IPS DF 6.9 (cell line): ENCODE measurements at places on chromosomes 11 and 22.

DNA sequence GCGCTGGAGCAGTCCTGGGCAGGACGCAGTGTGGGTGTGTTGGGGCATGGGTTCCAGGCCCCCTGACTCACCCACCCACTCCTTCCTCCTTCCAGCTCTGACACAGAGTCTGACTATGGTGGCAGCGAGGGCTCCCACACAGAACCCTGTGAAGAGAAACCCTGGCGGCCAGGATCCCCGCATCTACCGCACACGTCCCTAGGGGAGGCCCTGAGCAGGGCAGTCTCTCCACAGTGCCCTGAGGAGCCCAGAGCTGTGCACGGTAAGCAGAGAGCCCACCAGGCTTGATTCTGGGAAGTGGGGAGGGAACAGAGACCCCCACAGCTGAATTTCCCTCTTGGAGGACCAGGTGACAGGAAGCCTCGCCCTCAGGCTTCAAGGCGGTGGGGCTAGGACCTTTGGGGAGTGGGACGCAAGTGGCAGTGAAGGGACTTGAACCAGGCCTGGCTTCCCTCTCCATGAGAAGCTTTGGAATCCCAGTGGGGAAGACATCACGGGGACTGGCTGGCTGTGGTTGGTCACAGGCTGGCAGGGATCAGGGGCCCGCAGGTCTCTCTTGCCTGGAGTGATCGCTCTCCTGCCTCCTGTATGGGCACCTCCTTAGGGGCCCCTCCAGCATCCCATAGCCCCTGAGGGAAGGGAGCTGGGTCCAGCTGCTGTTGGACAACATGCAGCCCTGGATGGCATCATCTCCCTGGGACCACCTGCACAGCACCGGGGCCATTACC lies 96.4 kb upstream of the PARVA start:
- DNase-seq: no peak

DNA sequence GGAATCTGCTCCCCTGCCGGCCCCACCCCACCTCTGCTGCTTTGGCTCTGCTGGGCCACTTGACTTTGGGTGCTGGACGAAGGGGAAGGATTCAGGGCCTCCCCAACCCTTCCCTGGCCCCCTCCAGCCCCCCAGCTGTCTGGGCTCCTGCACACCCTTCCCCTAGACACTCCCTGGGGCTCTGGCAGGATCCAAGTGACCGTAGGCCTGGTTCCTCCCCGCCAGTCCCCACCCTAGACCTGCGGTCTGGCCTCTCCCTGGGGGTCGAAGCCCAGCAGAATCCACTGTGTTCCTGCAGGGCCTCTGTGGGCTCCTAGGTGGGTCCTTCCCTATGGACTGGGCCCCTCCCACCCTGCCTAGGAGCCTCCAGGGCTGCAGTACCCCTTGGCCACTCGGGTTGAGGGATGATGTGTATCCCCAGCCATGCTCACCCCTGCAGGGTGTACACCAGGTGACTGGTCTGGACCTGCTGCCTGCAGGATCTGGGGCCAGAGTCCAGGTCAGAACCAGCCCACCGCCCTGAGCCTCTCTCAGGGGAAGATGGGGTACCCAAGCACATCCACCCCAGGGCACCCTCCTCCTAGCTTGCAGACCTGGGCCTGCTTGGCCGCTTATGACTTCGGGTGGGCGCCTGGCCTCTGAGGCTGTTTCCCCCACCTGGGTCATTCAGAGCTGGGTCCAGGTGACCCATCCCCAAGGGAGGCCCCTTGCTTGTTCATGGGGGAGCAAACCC lies 5.6 kb downstream of the PIM3 start:
- no peak for DNase-seq

DNA sequence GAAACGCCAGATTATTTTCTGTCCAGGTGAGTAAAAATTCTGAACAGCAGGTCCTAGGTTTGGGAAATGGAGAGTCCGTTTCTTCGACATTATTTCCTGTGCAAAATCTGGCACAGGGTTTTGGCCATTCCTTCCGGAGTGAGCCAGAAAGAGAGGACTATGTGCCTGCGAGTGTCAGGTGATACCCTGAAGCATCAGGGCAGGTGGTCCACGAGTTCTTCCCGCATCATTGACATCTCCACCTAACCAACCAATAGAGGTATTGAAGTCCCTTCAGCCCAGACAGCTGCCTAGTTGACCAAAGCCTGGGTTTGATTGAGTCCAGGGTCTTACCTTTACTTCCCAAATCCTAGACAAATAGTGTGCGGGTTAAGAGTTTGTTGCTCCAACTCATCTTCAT lies 808 bp downstream of the SNAP29 start:
- DNase-seq: no peak

GRCh38 chr11:65968600-65969482 lies 7.3 kb downstream of the SART1 start:
- no peak for DNase-seq

- no peak for DNase-seq
Measured at GRCh38 chr22:41996826-41997225, 1.8 kb upstream of the WBP2NL start.

GRCh38 chr11:86606836-86607481 lies 65.5 kb downstream of the ME3 start:
- no peak for DNase-seq

DNA sequence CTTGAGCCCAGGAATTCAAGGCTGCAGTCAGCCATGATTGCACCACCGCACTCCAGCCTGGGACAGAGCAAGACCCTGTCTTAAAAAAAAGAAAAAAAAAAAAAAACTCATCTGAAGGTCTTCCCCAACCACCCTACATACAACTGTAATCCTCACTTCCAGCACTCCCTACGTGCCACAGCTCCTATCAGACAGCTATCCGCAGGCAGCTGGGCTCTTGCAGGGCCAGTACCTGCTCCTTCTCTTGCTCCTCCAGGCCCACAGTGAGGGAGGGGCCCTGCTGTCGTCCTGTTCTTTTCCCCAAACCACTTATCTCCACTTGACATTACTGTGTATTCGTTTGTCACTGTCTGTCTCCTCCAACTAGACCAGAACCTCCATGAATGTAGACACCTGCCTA lies 156.1 kb upstream of the NECTIN1 start:
- no peak for DNase-seq

- DNase-seq: no peak
Measured at GRCh38 chr11:19607656-19608360, 104.8 kb upstream of the NAV2 start.

- no peak for DNase-seq
Measured at GRCh38 chr11:20038972-20039371, 121.3 kb downstream of the DBX1 start.

- no peak for DNase-seq
Measured at GRCh38 chr22:47691152-47691895, 928.9 kb downstream of the TBC1D22A start.

DNA sequence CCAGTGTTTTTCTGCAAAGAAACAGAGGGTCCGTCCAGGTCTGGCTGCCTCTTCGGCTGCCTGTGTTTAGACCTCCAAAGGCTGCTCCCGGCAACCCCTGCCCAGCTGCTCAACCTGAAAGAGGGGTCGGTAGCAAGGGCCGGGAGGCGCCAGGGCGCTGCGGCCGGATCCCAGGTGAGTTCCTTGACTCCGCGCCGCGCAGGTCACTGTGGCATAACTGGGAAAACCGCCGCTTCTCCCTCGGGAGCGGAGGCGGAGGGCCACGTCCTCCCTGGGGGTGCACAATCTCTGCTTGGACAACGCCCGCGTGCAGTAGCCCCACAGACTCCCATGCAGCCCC lies 1.0 kb upstream of the BRSK2 start:
- no peak for DNase-seq
